Endothelial cell of coronary artery (primary cell): ENCODE measurements at places on chromosomes 1 and 21. TPM values are rescaled to one million over a fixed set of nuclear protein-coding genes. Genes with fewer than 3 reads are reported as not detected.

ITSN1 gene
- total RNA-seq: 49.2 and 85.7 TPM in 2 replicates

BRINP3 gene
- not detected in 2 replicates for total RNA-seq

CRYAA gene
- not detected in 2 replicates for total RNA-seq

SLAMF6 gene
- not detected in 2 replicates for total RNA-seq

SLC2A5 gene
- under 0.01 TPM in 2 replicates for total RNA-seq
